ENCODE measurements at places on chromosomes 2 and 18.

DNA sequence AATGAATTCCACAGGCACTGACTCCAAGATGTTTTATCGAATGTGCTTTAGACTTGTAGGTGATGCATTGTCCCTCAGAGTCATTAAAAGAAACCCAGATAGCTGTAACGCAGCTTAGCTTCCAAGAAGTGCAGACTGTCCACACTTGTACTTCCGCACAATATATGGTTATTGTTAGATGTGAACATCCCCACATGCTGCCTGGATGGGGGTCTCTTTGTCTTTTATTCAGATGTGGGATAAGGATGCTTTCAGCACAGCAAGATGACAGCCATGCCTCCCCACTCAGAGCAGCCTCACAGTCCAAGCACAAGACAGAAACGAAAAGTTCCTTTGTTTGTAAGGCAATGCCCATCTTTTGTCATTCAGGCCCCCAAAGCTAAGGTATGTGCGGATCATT is 416.6 kb downstream of the HRH4 start:
- no peak for DNase-seq

GRCh38 chr2:69366-70344 is 23.4 kb upstream of the FAM110C start:
- no peak for DNase-seq

DNA sequence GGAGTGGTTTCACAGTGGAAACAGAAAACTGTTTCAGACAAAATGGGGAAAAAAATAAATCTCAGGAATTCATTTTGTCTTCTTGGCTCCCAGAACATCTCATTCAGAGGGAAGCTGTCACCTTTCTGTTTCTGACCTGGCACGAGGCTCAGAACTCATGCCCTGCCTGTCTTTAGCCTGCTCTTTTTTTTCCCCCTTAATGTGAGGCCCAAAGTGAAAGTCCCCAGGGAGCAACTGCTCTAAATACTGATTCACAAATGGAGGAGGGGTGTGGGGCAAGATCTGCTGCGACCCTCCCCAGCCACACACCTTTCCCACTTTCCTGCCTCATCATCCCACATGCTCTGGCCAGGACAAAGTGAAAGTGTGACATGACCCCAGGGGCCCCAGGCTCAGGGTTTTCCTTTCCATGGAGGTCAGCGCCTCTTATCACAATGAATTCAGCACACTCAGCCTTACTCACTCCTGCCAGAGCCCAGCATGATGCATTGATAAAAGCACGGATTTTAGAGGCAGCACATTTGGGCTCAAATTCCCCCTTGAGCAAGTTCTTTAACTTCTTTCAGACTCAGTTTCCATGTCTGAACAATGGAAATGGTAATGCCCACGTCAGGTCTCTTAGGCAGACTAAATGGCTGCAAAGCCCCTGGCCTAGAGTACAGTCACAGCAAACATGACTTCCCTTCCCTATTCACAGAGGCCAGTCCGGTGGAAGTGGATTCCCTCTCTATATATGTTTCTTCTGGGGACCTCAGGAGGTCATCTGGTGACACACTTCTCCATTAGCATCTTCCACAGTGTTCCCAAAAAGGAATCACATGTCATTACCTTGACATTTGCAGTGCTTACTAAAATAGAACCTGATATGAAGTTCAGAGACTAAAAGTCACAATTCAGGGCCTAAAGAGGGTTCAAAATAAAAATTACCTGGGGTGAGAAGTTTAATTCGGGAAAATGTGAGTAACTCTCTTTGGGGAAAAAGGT is 55.3 kb upstream of the TMEM163 start:
- DNase-seq: no peak

GRCh38 chr2:11203480-11203879 is 48.2 kb downstream of the SLC66A3 start:
- no peak for DNase-seq

DNA sequence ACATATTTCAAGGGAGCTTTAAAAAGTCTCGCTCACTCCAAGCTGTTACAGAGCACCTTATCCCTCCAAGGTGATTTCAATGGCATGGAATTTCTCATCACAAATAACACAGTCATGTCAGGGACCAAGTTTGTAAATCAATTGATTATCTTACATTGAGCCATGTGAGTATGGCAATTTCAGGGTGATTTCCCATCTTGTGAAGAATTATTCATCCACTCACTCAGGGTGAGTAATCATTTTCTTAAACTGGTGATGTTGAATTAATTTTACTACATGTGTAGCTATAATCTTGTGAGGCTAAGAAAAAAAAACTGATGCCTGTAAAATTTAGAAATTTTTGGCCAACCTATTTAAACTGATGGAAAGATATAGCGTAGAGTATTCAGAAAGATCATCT is 3.3 kb upstream of the ABCA12 start:
- no peak for DNase-seq

DNA sequence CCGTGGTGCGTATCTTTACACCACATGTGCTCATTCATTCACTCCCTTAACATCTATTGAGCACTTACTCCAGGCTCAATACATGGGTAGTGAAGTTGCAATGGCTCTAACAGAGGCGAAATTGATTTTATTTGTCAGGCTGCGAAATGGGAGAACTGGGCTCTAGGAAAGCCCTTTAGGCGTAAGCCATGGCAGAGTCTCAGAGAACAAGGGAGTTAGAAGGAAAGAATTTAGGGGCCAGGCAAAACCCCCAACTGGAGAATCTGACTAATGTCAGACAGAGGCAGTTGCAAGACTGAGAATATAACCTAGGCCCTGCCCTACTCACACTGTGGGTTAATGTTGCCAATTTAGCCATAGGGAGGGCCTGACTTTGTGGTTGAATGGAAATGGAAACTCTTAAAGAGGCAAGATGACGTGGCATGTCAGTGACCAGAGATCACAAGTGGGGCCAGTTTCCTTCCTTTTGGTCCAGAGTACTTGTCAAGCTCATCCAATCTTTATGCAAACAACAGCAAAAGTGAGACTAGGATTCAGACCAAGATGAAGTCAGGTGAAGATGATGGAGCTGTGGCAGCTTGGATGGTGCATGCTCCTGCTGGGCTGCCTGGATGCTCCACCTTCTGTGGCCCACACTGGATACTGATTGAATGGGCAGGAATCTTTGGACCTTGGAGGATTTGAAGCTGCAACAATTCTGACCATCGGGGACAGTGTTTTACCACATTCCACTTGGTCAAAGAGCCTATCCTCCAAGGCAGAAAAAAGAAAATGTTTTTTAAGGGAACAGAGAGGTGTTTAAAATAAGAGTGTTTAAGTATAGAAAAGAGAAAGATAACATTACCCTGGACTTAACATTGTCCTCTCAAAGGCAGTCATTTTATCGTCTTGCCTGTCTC is 92.2 kb downstream of the CAPN13 start:
- DNase-seq: no peak

- no peak for DNase-seq
These were observed 6.5 kb downstream of the DGKD start for GRCh38 chr2:233360771-233361176.

DNA sequence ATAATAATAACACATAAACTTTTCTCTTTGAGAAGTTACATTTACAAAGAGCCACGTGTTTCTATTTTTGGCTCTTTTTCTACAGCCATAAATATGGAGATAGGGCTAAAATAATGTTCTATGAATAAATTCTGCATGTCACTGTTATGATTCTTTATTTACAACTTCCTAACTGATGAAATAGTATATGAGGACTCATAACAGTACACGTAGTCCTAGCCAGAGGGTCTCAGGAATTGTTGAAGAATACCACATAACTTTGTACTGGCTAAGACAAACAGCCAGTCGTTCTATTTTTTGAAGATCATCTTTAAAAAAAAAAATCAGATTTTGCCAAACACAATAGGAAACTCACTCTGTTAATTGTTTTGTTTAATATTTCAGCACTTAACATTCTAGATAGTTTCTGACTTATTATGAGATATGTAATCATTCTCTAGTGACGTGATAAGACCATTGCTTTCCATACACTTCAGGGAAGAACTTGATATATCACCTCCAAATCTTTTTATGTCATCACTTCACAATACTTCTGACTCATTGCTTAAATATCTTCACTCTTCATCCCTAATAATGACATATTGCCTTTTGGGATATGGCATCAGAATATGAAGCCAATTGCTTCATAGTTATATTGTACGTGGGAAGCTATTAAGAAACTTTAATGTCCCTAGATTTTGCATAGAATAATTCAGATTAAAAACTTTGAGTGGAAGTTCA is 256.1 kb downstream of the XIRP2 start:
- DNase-seq: no peak

- no peak for DNase-seq
These were observed 521.0 kb downstream of the PLCL1 start for GRCh38 chr2:198325359-198325758.

- DNase-seq: no peak
These were observed 156.0 kb downstream of the GBX2 start for GRCh38 chr2:236012155-236012554.

- DNase-seq: no peak
These were observed 100.1 kb downstream of the MRO start for GRCh38 chr18:50719471-50720324.

GRCh38 chr18:939166-939565 is 34.5 kb downstream of the ADCYAP1 start:
- no peak for DNase-seq

GRCh38 chr2:74744731-74745515 is 89.0 kb upstream of the HK2 start:
- no peak for DNase-seq

DNA sequence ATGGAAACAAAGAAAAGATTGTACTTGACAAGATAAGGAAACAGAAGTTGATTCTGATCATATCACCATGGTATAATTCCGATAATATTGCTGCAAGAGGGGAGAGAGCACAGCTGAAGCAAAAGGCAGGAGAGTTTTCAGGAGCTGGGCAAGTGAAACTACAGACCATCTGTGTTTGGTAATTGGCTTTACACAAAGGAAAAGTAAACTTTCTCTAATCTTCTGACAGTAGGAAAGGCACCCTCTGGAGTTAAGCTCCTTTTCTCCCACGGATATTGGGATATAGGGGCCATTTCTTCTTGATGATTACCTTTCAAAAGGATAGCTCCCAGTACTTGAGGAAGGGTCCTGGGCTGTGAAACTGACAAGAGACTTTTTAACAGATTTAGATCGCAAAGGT is 29.9 kb upstream of the REG3A start:
- no peak for DNase-seq
